ENCODE measurements at places on chromosomes 5 and 9. TPM values are rescaled to one million over a fixed set of nuclear protein-coding genes. Genes with fewer than 3 reads are reported as not detected.
A peak's percentile ranks its signal among the peaks of the same experiment; 100 is the strongest.

Gene BRINP1
- not detected for total RNA-seq

DNA sequence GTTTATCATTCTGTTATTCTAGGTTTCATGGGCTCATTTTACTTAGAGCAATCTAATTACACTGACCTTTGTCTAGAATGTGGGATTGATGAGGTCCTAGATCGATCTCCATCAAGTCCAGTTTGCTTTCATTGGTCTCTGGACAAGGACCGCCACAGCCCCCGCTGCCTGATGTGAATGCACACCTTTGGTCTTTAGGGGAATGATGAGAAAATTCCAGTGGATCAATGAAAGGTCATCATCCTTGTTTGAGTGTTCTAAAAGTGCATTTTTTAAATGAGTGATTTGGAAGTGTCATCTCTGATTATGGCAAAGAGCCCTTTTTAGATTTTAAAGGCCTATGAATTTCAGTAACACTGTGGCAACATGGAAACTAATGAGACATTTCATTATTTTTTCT, 2.2 kb upstream of the ANKH start:
- no peak for DNase-seq

DNA sequence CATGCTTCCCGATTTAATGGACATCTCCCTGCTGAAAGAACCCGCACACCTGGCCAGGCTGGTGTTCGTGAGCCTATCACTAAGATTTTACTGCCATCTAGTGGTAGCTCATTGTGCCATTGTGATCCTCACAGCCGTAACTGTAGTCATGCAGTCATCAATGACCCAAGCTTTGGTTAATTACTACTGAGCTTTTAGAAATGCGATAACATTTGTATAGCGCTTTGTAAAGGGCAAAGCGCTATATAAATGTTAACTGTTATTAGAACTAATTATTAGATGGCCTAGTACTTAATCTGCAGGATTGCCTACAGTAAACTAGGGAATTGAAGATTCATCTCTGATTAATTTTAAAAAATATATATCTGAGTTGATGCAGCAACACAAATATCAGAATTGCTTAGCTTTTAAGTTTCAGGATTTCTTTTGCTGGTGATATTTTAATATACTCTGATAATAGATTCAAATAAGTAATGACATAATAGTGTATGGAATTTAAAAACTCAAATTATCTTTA, 90.2 kb downstream of the HACD4 start:
- peak; percentile 54 for DNase-seq

- DNase-seq = peak; percentile 63
Observed at GRCh38 chr9:28808042-28808441, 1234.8 kb upstream of the C9orf72 start.

Gene SMIM33
- not detected for total RNA-seq

DNA sequence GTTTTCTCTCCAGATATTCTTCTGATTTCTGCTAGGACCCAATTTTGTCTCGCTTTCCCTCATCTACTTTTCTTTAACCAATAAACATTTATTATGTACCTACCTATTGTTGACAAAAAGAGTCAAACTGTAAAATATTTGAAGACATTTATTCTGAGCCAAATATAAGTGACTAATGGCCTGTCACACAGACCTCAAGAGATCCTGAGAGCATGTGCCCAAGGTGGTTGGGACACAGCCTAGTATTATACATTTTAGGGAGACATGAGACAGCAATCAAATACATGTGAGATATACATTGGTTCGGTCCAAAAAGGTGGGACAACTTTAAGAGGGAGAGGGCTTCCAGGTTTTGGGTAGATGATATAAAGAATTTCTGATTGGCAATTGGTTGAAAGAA, 191.8 kb downstream of the NXNL2 start:
- DNase-seq = no peak

DNA sequence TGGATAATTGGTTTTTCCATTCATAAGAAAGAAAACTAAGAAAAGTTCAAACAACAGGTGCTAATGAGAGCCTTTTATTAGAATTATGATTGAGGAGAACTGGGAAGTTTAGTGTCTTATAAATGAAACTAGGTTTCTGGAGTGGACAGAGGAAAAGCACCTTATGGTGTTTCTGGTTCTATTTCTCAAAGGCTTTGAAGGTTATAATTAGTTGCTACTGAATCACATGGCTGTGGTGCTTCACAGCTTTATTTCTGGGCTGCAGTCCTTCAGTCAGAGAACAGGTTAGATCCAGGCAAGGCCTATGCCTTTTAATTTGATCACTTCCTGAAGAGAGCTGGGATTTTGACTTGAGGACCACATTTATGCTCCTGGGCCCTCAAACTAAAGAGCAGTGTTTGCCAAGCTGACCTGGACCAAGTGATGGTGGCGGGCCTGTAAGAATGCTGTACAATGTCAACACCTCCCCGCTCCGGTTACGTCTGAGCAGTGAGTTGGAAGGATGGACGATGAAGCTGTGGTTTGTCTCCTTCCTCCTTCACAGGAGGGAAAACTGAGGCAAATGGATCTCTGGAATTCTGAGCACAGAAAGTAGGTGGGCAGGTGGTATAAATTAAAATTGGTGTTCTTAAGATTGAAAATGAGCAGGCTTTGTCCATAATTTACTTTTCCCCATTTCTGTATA, 56.0 kb downstream of the ZNF462 start:
- DNase-seq = no peak

Gene CATSPER3
- 0.08 TPM for total RNA-seq

GRCh38 chr5:93569300-93570160, 11.5 kb downstream of the NR2F1-AS1 start:
- DNase-seq = no peak

Gene ZFP37
- total RNA-seq = 2.3 TPM

Gene HOMER1
- 12.8 TPM for total RNA-seq

- no peak for DNase-seq
Observed at GRCh38 chr5:95130941-95131340, 154.0 kb downstream of the MCTP1 start.

- DNase-seq = no peak
Observed at GRCh38 chr9:130232899-130233586, 32.5 kb upstream of the HMCN2 start.

Gene TBC1D13
- total RNA-seq = 12.0 TPM

Gene ADAMTS13
- 0.06 TPM for total RNA-seq

- peak; percentile 84 for DNase-seq
Observed at GRCh38 chr9:124810663-124811355, 33.9 kb downstream of the OLFML2A start.

Gene HRCT1
- total RNA-seq = 0.41 TPM

DNA sequence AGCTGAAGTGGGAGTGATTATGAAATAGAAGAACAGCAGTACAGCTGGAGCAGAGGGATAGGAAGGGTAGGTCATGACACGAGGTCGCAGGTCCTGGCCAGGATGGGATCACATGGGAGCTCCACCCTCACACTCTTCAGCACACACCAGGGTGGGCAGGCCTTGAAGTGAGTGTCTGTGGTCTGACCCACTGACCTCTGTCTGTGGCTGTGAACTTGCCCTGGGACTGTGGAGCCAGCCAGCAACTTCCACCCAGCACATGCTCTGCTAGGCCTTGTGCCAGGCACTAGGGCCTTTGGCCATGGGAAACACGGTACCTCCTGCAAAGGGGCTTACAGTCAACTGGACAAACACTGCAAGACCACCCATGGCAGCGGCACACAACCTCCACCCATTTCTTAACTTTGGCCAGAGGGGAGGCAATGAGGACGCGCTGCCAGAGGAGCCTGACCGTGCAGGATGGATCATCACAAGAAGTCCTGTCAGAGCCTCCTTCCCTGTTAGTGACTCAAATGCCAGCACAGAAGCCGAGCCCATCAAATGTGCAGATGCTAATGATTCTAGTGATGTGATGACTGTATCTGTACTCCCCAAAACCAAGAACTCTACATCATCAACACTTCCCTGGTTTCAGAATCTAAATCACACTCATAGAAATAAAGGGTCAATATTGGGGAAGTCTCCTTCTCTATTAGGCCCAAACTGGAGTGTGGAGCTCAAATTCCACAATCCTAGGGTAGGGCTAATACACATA, 113.6 kb downstream of the DPYSL3 start:
- DNase-seq = no peak

- no peak for DNase-seq
Observed at GRCh38 chr5:138385660-138386059, 33.2 kb downstream of the KDM3B start.

GRCh38 chr9:116450378-116451139, 236.5 kb upstream of the TRIM32 start:
- DNase-seq = peak; percentile 63

DNA sequence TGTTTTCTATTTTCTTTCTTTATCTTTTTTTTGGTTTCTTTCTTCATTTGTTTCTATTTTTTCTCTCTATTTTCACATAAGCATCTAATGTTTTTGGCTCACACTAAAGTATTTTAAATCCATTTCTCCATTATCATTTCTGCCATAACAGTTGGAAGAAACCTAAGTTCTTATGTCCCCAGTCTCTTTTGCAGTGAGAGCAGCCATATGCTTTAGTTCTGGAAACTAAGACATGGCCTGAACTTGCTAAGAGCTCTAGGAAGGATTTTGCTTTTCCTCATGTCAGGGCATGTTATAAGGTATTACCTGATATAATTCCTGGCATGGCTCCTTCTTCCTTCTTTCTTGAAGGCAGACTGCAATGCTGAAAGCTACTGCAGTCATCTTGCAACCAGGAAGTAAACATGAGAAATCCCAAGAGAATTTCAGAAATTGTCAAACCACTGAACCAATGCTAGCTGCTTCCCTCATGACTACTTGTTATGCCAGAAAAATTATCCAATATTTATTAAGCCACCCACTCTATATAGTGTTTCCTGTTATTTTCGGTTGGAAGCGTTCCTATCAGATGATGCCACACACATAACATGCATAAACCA, 171.1 kb downstream of the TAF11L14 start:
- no peak for DNase-seq

- DNase-seq = no peak
Observed at GRCh38 chr9:32742296-32742695, 41.0 kb upstream of the TMEM215 start.

GRCh38 chr5:96537386-96537785, 104.3 kb upstream of the PCSK1 start:
- DNase-seq = peak; percentile 64

DNA sequence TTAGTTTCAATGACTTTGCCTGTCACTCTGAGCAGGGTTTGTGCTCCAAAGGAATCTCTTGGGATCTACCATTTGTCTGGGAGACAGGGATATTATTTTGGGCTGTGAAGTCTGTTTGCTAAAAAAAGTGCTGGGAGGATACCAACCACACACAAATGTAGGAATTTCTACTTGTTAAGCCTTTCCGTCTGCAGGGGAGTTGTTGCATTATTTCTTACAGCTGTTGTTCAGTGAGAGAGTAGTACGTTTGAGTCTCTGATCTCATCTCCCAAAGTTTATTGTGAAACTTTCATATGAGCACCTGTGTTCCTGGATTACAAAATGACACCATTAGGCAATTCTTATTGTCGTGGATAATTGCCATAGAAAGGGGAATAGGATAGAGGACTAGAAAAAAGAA, 78.3 kb upstream of the SEMA6A start:
- peak; percentile 46 for DNase-seq

DNA sequence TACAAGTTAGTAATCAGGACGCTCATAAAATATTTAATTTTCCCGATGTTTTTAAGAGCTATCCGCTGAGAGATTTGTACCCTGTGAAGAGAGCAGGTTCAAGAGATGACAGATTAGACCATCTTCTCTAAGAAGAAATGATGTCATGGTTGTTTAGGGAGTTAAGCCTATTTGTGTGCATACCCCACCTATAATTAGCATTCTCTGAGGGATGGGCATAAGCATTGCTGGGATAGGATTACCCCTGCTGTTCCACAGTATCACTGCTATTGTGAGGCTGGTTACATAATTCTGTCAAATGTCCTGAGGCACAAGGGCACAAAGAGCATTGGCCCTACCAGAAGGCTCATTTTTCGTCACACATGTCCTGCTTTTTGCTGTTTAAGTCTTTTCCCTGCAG, 687.0 kb downstream of the CETN3 start:
- DNase-seq = no peak

Gene EGFLAM
- 1.1 TPM for total RNA-seq

- DNase-seq = no peak
Observed at GRCh38 chr5:64339769-64340168, 166.0 kb upstream of the RGS7BP start.

- DNase-seq = no peak
Observed at GRCh38 chr5:1356873-1357787, 12.2 kb upstream of the CLPTM1L start.

Gene DNM1
- 20.0 TPM for total RNA-seq

DNA sequence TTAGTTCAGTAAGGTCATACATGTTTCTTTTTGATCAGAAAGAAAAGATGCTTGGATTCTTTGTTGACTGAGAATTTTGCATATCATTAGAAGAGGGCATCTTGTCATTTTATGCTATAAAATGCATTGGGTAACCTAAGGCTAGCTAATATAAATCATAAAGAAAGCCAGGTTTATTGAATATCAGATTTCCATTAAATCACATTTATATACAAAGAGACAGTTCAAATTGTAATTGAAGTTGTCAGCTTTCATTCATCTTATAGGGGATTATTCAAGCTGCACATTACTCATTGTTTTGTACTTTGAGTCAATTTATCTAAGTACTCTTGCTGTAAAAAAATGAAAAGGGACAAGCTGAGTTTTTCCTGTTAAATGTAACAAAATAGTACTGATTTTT, 259.1 kb upstream of the CDH12 start:
- DNase-seq = no peak

DNA sequence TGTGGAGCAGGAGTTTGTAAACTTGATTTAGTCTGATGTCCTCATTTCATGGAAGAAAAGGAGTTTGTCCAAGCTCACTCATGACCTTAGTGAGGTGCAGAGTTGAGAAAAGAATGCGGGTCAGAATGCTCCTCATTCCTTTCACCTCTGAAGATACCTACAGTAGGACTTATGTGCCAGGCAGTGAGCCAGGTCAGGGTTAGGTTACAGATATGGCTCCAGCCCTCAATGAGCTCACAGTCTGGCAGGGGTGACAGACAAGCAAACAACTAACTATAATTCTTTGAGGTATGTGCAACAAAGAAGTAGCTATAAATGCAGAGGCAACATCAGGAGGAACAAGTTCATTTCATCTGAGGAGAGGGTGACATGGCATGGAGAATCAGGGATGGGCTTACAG, 102.5 kb downstream of the SPATA31D1 start:
- no peak for DNase-seq

Gene FAM200C
- 7.0 TPM for total RNA-seq

GRCh38 chr9:37033682-37034304, at the start of gene PAX5:
PAX5 (minus strand) TSS chr9:37034268; CDS start chr9:37034031, 237 bp downstream.
- DNase-seq = no peak

DNA sequence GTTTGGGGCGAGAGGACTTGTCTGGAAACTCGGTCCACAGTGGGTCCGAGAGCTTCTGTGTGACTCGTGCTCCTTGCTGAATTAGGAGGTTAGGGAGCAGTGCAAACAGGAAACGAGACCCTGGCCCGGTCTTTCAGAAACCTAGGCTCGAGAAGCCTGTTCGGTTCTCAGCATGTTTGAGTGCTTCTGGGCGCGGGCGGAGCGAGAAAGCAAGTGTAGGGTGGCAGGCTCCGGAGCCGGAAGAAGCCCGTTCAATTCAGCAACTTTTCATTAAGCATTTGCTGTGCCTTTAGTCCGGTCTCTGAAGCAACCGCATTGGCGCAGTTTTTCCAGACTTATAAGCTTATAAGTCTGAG, 547 bp downstream of the CLTA start:
- DNase-seq = no peak

GRCh38 chr9:38029915-38030638, 39.0 kb downstream of the SHB start:
- DNase-seq = no peak

GRCh38 chr5:168807287-168807686, 228.1 kb upstream of the PANK3 start:
- no peak for DNase-seq

Measured in H4 (cell line).